ENCODE measurements at places on chromosomes 5 and 9.
A peak's percentile ranks its signal among the peaks of the same experiment; 100 is the strongest.

DNA sequence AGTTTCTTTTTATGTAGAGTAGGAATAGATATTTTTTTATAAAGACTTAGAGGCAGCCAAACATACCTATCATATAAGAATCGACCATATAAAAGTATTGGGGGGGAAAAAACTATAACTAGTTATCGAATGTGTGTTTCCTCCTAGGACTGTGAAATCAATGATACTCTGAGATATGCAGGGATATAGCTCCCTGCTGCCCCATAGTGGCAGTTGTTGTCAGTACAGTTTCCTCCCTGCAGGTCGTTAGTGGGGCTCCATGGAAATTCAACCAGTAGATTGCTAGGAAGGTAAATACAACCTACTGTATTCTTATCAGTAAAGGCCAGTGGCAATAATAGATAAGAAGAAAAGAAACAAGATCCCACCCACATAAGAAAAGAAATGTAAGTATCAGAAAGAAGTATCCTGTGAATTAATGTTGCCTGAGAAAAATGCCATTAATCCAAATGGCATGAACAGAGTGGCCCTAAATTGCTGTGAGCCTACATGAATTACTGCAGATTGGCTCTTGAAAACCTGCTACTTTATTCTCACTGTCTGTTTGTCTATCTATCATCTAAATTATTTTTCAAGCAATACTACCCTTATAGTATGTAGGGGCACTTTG lies 136.9 kb upstream of the FBN2 start:
- DNase-seq = no peak

- DNase-seq = no peak
Measured at GRCh38 chr9:99193466-99193821, 28.3 kb downstream of the ALG2 start.

DNA sequence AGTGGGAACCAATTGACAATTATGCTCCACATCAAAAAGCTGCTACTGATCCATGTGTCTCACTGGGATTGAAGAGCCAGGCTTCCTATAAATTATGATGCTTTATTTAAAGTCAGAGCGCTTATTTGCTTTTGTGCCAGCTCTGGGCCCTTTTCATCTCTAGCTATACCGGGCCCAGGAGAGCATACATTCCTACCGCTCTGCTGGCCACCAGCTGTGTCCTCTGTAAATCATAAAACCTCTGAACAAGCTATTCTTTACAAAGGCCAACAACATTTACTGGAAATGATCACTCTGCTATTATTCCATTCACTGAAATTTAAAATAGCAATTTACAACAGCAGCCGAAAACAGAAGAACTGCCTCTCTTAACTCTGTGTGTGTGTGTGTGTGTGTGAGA lies 86.6 kb downstream of the ZNF608 start:
- no peak for DNase-seq

- DNase-seq = no peak
Measured at GRCh38 chr5:32099486-32100035, 74.6 kb downstream of the GOLPH3 start.

DNA sequence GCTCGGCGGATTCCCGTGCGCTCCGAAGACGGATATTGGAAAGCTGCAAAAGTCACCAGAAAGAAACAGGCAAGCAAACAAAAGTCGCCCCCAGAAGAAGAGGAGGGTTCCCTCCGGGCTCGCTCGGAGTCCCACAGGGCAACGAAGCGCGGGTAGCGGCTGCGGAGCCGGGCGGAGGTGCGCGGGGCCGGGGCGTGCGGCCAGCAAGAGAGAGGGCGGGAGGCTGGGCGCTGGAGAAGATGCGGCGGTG lies at the start of gene FBN2:
Gene FBN2 (minus strand): TSS at position 246 of the 250 bp plus-strand sequence. CDS start 642 bp downstream, outside the sequence.
- no peak for DNase-seq

GRCh38 chr9:561427-561826 lies 280.1 kb upstream of the DMRT1 start:
- no peak for DNase-seq

GRCh38 chr9:131608493-131609037 lies 63.2 kb downstream of the PRRT1B start:
- DNase-seq = no peak

DNA sequence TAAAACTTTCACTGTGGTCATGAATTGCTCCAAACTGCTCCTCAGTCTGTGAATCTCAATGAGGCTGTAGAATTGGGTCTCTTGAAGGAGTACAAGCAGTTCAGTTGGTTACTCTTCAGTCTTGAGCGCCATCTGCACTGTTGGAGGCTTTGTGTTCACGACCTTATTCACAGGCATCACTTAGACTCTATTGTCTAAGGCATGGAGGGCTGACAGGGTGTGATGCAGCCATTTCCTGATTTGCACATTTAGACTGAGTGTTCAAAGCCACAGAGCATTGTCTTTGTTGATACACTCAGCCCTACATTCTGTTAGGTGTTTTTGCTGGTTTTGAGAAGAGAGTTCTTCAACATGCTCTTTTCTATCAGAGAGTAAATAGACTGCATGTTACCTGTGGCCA lies 355.9 kb upstream of the RIOK2 start:
- no peak for DNase-seq

DNA sequence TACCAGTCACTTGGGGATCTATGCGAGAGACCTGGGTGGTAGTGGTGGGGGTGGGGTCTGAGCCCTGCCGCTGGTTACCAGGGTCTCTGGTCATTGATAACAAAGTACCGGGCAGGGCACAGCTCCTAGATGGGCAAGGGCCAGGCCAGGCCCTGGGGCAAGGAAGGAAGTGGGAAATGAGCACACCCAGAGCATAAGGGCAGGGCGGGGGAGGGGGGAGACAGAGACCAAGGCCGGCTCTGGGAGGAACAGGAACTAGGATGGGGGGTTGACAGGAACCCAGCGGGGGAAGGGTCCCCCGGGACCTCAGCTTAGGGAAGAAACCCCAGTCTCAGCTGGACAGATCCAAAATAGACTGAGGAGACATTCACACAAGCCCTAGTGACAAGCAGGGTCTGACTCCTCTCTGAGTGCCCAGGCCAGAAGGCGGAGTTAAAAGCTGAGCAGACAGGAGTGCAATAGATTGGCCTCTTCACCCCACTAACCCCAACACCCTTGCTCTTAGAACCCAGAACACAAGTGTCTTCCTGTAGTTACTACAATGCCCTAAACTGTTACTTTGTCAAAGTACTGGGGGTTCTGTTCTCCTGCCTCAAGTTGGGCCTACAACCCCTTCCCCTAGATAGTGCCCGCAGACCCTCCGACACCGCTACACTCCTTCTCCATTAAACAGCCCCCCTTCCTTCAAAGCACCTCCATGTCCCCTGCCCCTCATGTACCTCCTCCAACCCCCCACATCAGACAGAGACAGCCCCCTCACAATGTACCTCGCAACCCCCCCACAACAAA lies 628 bp downstream of the ATOSB start:
- no peak for DNase-seq

DNA sequence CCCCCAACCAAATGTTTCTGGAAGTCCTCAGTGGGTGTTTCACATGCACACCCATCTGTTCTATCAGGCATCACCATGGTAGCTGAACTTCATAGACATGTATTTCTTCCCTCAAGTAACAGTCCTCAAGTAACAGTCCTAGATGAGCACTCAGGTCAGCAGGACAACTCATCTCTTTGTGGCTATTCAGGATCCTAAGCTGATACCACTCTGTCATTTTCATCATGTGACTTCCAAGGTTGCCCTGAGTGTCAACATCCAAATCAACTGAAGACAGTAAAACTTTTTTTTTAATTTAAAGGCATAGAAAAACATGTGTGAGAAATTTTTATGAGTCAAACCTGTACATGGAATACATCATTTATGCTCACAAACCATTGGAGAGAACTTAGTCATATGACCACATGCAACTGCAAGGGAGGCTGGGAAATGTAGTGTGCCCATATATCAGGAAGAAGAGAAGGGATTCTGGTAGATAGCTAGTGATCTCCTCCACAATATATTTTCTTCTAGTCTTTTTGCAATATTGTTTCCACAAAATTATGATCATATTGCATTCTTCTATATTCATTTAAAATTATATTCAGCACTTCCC lies 64.2 kb upstream of the FST start:
- DNase-seq = no peak

GRCh38 chr9:113417370-113417769 lies 6.8 kb downstream of the C9orf43 start:
- no peak for DNase-seq

GRCh38 chr5:151648988-151649387 lies 37.7 kb downstream of the SPARC start:
- DNase-seq = no peak

DNA sequence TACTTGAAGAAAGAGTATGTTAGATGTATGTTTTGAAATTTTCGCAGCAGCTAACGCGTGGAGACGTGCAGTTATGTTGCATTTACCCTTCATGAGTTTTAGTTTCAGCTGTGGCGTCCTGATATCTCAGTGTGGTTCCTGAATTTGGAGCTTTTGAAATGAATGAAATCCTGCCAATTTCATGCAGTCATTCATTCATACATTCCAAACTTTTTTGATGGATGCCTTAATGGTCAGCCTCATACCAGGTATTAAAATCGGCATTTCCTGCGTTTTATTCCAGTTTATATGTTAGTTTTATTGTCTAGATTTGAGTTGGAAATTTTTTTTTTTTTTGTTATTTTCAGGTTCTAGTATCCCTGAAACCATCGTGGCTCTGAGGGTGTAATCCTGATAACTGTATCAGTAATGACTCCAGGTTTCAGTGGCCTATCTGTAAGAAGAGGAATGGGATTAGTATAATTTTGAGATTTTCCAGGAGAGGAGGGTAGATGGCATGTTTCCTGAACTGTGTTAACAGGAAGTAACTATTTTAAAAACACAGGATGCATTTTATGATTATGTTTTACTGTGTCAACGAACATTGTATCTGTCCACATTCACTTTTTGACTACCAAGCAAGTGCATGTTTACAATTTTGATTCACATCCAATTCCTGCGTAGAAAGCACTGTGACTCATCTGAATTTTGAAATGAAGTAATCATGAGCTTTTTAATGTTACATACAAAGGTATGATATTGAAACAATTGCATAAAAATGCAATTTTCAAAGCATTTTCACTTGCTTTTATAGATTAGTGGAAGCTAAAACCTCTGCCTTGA lies 1.0 kb downstream of the FOCAD start:
- DNase-seq = no peak

DNA sequence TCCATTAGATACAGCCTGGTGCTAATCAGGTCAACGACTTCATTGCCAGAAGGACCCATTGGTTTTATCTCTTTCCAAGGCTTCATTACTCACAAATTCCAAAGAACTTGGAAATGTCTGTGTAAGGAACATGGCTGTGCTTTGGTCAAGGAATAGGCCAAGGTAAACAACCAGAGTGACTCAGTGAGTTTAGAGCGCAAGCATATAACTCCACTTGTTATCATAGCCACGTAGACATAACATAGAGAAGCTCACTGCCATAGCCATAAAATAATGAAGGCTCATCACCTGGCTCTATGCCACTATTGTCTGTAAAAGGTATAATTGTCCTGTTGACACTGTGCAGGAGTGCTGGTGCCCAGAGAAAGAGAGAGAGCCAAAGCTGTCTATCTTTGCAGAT lies 139.3 kb upstream of the PLCXD3 start:
- DNase-seq = no peak

DNA sequence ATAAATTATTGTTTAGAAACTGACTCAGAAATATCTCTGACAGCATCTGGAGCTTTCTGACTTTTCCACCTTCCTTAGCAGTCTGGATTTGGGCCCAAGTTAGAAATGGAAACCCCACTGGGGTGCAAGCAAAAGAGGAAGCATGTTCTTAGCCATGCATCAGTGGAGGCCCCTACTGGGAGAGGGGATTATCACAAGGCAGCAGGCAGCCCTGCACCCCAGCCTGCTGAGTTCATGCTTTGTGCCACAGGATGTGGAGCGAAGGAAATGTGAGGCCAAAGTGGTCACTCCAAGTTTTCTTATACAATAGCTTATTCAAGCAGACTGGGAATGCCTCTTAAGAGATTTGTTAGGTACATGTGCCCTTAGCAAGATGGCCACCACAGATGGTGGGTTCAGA lies 146.5 kb upstream of the TLX3 start:
- no peak for DNase-seq

- no peak for DNase-seq
Measured at GRCh38 chr5:122164070-122164435, 34.7 kb downstream of the ZNF474 start.

GRCh38 chr5:134046330-134046729 lies 41.6 kb upstream of the VDAC1 start:
- no peak for DNase-seq

GRCh38 chr9:2601785-2602378 lies 19.7 kb upstream of the VLDLR start:
- no peak for DNase-seq

- DNase-seq = no peak
Measured at GRCh38 chr5:29508131-29508530, 1685.4 kb upstream of the CDH6 start.

GRCh38 chr5:118768607-118769175 lies 219.7 kb downstream of the DTWD2 start:
- no peak for DNase-seq

DNA sequence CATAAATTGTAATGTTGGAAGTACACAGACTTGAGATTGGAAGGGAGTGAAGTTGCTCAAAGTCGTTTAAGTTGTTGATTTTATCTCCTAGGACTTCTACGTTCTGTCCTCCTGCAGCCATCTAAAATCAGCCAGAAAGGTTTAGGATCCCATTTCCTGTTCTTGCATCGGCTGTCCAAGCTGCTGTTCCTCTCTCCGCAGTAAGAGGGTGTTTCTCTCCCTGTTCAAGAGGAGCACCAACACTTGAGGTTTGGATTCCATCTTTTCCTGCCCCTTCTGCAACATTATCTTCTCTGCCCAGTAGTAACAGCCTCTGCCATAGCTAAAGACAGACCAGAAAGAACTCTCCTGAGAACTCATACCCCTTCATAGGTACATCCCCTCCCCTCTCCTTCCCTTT lies 373.4 kb downstream of the GADD45G start:
- DNase-seq = no peak

GRCh38 chr9:132411091-132411508 lies 1.1 kb downstream of the CFAP77 start:
- DNase-seq = peak; percentile 64

- peak; percentile 47 for DNase-seq
Measured at GRCh38 chr5:7391814-7392692, 3.9 kb upstream of the ADCY2 start.

GRCh38 chr5:74118071-74118470 lies 492.1 kb downstream of the ARHGEF28 start:
- no peak for DNase-seq

GRCh38 chr9:97632248-97632984 lies 752 bp downstream of the TSTD2 start:
- DNase-seq = no peak

DNA sequence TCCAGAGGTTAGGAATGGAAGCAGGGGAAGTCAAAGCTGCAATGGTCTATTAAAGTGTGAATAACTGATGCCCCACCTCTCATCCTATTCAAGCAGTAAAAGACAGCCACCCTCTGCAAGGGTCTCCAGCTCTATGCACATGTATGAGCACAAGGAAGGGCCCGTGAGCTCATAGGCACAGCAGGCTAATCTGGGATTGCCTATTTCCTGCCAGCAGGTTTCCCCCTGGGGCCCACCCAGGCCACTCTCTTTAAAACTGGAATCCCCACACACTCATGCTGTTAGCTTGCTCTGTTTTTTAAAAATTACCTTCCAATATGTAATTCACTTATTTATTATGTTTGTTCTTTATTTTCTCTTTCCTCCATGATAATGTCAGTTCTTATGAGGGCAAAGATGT lies 48.7 kb upstream of the ZNF366 start:
- DNase-seq = no peak

- DNase-seq = no peak
Measured at GRCh38 chr5:131997026-131997726, 14.3 kb downstream of the ACSL6 start.

- DNase-seq = no peak
Measured at GRCh38 chr9:112546149-112547012, 59.8 kb downstream of the KIAA1958 start.

Measured in NCI-H1930 (cell line).